CD4-positive, alpha-beta T cell (primary cell): ENCODE measurements at places on chromosomes 3 and 15.

GRCh38 chr3:78091478-78092119 lies 1051.7 kb downstream of the ROBO2 start:
- no peak for DNase-seq

GRCh38 chr15:96416934-96417759 lies 86.6 kb downstream of the NR2F2 start:
- DNase-seq = no peak

- no peak for DNase-seq
Observed at GRCh38 chr3:98855806-98856400, 45.6 kb downstream of the DCBLD2 start.

GRCh38 chr3:14539742-14540491 lies at the start of gene GRIP2:
Gene GRIP2 (minus strand): TSS chr3:14540342. CDS start chr3:14540308, 34 bp downstream.
- DNase-seq = no peak

DNA sequence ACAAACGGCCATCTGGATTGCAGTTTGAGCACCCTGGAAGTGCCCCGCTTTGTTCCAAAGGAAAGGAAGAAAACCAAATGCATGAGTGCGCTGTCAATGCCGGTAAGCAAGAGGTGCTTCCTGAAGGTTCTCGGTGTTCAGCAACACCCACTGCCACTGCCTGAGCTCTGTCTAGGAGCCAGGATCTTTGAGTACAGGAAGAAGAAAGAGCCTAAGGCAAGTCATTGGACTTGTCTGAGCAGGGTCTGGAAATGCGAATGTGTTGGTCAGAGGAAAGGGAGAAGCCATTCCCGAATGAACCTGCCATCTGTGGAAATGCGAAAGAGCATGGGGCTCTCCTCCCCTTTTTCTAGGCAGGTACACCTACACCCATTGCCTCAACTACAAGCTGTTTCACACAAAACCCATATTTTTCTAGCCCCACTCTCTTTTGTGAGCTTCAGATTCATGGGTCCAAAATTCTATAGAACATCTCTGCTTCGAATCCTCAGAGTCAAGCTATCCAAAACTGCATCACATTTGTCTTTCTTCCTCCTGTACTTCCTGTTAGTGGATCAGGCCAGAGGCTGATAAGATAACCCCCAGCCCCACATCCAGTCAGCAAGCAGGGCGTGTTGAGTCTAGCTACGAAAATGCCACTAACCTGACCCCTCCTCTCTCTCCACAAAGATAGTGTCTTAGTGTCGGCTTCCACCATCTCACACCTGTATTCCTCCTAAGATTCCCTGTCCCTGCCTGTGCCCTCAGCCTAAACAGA lies 55.6 kb upstream of the C15orf61 start:
- no peak for DNase-seq

DNA sequence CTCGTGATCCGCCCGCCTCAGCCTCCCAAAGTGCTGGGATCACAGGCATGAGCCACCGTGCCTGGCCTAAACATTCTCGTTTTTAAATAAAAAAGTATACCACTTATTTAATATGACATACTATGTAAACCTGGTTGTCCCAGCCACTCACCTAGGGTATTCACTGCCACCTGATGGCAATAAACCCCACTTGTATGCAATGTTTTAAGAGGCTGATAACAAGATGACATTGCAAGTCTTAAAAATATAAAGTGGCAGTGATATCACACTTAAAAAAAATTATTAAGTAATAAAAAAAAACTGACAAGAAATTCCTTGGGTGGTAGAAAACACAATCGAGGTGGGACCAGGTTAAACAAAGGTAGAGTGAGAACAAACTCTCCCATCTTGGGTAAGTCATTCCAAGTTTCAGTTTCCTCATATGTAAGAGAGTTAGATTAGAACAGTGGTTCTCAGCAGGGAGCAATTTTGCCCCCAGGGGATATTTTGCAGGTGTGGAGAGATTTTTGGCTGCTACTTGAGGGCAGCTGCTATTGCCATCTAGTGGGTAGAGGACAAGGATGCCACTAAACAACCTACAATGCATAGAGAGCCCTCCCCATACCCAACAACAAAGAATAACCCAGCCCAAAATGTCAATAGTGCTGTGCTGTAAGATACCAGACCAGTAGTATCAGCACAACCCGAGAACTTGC lies 14.5 kb downstream of the ARF4 start:
- DNase-seq = no peak

DNA sequence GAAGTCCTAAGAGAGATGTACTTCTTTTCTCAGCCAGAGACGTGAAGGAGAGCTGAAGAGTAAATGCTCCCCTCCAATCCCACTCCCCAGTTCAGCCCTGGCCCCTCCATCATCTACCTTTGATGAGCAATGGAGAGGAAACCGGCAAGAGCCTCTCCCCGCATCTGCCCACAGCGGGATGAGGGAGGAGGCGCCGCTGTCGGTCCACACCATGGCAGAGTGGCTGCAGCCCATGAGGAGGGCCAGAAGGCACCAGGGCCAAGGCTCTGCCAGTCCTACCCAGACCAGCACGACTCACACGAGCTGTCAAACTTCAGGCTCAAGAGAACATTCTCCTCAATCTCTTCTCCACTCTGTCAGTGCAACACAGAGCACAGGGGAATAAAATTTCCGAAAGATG lies 129.8 kb downstream of the OSBPL10 start:
- no peak for DNase-seq

GRCh38 chr3:81643721-81644120 lies 117.7 kb downstream of the GBE1 start:
- no peak for DNase-seq

DNA sequence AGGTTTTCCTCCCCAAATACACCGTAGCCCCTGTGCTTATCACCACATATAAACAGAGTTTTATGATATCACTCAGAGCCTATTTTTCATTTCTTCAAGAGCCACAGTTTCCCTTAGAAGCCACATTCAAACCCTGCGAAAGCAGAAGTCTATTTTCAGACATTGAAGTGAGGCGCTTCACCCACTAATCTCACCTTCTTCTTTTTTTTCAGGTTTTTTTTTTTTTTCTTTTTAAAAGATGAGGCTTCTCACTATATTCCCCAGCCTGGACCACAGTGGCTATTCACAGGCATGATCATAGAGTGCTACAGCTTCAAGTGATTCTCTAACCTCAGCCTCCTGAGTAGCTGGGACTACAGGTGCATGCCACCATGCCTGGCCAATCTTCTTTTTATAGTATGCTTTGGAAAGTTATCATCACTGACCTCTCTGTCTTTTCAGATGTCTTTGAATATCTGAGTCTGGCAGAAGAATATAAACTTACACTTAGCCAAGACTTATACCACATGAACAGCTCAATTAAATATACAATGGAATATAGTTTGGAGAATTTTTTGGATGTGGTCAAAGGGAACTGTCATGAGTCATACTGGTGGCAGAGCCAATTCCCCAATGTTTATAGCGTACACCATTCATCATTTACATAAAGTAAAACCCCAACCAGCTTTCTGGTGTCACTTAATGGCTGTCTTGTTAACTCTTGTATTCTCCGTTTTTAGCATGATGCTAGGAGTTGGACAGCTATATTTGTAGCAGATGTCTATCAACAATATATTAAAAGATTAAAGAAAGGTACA lies 59.7 kb upstream of the CCDC50 start:
- no peak for DNase-seq

- DNase-seq = no peak
Observed at GRCh38 chr3:73026111-73026759, 29.6 kb downstream of the PPP4R2 start.

DNA sequence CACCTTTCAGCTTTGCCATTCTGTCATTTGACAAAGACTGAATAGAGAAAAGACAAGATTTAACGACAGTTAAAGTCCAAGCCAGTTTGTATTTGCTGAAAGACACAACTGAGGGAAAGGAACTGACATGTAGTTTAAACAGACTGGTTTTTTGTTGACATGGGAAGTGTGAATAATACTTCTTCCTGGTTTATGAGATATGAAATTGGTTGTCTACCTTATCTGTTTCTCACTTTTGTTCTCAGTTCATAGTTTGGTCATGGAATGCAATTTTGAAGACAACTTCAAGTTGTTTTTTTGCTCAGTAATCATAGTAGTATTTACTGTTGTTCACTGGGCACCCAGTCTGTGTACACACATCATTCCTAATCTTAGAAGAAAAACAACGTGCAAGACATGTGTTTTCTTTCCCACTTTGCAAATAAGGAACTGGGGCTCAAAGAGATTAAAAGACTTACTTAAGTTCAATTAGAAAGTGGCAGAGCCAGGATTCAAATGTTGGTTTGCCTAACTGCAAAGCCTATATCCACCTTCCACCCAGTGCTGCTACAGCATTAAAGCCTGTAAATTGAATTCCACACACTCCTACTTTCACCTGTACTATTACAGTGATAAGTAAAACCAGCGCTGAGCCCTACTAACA lies 103.5 kb downstream of the LPP start:
- no peak for DNase-seq

- DNase-seq = no peak
Observed at GRCh38 chr3:80374423-80374822, 606.6 kb upstream of the ROBO1 start.

DNA sequence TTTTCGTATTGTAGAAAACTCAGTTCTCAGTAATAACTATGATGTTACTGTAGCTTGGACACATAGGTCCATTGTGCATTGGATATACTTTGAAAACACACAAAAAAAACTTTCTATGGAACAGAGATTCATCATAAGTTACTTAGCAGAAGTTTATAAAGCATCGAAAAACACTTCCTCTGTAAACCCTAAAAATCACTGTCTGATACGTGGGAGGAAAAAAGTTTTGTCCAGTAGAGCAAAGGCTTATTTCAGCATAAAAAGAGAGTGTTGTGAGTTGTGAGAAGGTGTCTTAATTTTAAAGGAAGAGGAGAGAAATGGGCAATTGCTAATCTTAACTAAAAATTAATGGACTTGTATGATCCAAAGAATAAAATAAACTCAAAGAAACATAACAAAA lies 64.8 kb downstream of the OSTN start:
- no peak for DNase-seq

- no peak for DNase-seq
Observed at GRCh38 chr15:63573533-63573932, 23.7 kb upstream of the FBXL22 start.

DNA sequence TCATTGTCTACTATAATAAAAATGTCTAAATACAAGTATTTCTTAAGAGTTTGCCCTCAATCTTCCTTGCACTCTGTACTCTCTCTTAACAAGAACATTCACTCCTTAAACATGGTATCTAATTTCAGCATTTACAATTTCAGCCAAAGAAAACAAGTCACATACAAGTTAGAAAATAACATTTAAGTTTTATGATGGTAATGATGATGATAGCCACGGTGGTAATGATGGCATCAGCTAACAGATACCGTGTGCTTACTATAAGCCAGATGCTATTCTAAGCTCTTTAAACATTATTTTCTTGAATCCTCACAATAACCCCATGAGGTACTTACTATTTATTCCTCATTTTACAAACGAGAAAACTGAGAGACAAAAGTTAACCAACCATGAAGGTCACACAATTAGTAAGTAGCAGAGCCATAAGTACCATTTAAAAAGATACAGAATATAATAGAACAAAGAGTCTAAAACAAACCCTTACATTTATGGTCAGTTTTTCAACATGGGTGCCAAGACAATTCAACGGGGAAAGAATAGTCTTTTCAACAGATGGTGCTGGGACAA lies 7.4 kb downstream of the SPICE1 start:
- DNase-seq = no peak

DNA sequence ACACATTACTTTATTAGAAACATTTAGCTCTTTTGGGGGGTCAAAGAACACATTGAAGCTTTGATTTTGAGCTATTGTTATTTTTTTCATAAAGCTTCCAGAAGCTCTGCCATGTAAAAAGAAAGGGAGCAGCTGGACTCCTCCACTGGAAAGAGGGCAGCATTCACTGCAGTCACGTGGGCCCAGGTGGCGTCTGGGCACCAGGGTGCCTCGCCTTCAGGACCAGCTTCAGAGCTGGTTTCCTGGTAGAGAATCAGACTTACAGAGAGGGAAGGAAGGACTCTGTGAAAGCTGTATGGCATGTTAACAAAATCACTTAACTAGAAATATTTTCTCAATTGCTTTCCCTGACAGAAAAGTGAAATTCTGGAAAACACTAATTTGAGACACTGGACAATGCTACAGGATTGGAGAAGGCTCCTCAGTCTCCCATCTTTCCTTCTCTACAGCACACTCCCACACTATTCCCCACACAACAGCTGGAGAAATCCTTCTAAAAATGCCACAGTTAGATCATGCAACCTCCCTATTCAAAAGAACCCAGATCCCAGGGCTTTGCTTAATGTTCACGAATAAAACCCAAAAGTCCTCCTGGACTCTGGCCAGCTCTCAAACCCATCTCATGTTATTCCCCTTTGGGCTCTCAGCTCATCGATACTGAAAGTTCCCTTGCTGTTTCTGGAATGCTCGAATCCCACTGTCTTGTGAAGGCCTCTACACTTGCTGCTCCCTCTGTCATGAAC lies 83.2 kb downstream of the NFKBIZ start:
- DNase-seq = no peak

DNA sequence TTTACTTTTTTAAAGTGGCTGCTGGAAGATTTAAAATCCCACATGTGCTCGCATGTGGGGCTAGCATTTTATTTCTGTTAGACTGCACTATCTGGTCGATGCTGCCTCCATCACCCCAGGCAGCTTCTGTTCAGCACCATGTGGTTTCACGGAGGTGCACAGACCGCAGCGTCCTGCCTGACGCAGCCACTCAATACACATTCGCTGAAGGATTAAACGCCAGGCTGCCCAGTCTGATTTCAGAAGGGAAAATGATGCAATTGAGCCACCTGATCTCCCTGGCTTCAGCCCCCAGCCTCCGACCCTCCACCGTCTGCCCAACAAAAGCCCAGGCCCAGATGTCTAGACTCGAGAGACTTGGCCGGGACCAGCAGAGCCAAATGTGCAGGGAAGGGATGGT lies 84.5 kb downstream of the MEGF11 start:
- no peak for DNase-seq

- no peak for DNase-seq
Observed at GRCh38 chr3:31880020-31880419, 101.0 kb downstream of the OSBPL10 start.

DNA sequence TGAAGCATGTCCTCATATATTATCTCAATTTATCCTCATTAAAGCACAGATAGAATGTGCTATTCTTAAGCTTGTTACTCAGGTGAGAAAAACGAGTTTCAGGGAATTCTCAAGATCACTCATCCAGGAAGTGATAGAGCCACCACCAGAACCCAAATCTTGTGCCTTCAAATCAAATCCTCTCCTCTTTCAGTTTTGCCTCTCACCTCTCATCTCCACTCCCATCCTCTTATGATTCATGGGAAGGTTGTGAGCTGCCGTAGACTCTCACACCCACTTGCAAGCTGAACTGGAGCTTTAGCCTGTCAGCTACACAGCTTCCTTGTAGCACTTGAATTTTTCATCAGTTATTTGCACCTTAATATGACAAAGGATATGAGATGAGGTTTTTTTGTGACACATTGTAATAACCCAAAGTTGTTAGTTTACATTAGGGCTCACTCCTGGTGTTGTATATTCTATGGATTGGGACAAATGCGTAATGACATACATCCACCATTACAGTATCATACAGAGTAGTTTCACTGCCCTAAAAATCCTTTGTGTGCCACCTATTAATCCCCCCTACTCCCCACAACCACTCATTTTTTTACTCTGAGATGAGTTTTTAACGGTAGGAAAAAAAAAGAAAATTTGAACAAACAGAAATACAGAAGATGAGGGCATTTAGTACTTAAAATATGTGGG lies 25.7 kb downstream of the GPR15 start:
- DNase-seq = no peak
